ENCODE measurements at places on chromosomes 2 and 18.

DNA sequence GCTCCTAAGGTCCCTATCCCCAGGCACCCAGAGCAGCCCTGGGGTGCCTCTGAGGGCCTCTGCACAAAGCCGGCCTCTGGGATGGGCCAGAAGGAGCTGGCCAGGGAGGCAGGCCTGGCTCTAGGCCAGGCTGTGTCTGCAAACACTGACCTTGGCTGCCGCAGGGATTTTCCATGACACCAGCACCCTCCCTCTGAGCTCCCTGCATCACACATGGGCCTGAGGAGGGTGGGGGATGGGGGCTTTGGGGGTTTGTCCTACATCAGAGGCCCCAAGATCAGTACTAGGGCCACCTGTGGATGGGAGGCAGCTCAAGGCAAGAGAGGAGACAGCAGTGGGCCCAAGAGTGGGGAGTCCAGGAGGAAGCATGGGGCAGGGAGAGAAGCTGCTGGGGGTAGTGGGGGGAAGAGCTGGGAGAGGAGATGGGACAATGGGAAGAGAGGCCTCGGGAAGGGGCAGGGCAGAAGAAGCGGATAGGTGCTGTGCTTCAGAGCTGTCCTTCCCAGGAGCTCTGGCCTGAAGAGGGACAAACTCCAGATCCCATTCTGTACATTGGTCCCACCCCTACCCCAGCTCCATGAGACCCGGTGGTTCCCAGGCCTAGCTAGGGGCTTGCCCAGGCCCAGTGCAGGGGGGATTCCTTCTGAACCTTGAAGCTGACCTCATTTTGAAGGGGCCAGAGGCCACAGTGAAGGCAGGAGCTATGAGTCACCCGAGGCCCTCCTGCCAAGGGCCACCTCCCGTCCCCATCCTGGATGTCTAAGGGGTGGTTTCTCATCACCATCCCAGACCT is 28.0 kb downstream of the KCNK3 start:
- no peak for DNase-seq

- no peak for DNase-seq
Measured at GRCh38 chr18:23857756-23858155, 156.8 kb upstream of the TTC39C start.

GRCh38 chr2:108485253-108485652 is 36.2 kb downstream of the GCC2 start:
- DNase-seq: no peak

DNA sequence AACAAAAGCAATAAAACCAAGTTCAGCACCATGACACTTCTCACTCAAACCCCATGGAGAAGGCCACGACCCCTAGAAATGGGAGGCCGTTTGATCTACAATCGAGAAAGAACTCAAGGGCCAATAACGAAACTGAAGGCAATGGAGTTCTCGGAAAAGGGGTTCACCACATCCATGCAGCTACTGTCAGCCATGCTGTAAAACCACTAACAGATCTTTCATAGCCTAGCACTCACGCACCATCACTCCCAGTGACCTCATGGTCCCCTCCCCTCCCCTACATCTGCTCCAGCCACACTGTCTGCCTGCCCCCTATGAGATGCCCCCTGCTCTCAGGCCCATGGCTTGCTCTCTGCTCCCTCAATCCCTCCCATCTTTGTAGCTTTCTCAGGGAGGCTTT is 135.3 kb downstream of the TMEM163 start:
- DNase-seq: no peak

- no peak for DNase-seq
Measured at GRCh38 chr2:171158790-171159371, 1.8 kb downstream of the TLK1 start.

DNA sequence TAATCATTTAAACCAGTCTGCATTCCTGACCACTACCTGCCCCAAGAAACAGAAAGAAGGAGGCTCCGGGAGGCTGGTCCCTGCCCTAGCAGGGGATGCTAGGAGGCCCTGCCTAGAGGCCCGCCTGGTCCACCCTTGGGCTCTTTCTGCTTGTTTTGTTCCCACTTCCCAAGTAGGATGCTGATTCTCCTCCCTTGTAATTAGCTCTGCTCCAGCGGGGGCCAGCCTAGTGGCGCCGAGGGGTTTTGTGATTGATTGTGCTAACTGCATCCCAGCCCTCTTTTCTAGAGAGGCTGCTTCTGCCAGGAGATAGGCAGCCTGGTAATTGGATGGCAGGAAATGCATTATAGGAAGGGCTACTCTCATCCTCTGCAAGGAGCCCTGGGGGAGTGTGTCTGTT is 220.0 kb downstream of the LOXHD1 start:
- no peak for DNase-seq

GRCh38 chr2:219570194-219570923 is 980 bp downstream of the OBSL1 start:
- DNase-seq: no peak

DNA sequence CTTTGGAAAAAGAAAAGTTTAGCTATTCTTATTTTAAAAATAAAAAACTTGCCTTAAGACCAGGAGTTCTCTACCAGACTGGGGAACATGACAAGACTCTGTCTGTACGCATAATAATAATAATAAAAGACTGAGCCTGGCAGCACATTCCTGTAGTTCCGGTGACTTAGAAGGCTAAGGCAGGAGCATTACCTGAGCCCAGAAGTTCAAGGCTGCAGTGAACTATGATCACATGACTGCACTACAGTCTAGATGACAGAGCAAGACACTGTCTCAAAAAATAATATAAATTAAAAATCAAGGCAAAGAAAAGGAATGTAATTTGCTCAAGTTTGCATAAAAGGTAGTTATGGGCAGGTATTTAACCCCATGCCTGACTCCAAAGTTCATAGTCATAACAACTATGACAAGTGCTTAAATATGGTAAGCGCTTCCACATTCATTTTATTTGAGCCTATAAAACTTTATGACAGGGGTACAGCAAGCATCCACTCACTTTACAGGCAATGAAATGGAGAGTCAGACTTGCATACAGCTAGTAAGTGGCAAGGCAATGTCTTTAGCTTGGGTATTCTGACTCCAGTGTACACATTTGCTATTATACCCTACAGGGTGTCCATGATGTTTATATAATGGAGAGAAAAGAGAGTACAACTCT is 1567.8 kb upstream of the PIK3C3 start:
- no peak for DNase-seq

DNA sequence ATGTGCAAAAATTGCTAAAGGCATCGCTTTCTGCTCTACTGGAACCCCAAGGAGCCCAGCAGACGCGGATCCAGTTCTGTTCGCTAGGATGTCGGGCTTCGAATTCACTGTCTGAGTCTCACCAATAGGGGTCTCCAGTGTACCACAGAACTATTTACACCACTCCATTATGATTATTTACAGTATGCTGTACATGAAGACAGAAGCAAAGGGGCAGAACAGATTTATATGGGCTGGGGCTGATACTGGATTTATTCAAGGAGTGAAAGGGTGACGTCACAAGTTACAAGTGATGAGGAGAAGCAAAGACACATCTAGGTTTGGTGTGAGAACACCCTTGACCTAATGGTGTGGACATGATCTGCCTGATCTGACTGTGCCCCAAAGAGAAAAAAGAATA is 185.3 kb upstream of the ATP5MC3 start:
- DNase-seq: no peak
